Stimulated activated CD8-positive, alpha-beta memory T cell treated with anti-CD3 and anti-CD28 coated beads, Interleukin-7, amount 100 ng/mL, for 1 hour (primary cell): ENCODE measurements at places on chromosomes 11 and 22.
A peak's percentile ranks its signal among the peaks of the same experiment; 100 is the strongest.

- DNase-seq: no peak
Measured at GRCh38 chr11:44886790-44887140, 63.9 kb downstream of the TP53I11 start.

DNA sequence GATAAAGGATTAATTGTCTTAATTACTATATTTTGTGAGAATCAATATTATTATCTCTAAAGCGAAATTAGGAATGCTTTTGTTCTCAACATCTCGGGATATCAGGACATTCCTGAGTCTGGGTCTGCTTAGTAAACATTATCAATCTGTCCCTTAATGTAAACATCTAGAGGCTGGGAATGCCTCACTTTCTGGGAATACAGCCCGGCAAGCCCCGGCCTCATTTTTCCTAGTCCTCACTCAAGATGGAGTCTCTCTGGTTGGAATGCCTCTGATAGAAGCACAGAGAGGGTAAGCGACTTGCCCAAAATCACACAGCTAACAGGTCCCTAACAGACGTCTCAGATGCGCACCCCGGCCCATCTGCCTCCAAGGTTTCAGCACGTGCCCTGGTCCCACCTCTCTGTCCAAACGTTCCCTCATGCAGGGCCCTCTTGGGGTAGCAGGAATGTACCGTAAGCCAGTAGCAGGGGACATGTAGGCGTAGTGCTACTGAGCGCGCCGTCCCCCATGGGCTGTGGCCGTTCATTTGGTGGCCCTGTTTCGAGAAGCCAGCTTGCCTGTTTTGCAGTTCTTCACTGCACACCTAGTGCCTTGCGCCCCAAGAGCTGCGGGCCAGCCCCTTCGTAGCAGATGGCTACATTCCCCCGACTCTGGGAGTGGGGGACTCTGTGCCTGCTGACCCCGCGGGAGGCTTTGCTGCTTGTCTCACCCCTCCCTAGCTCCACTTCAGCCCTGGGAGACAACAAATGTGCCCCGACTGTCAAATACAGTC, 62.2 kb upstream of the FADD start:
- DNase-seq: no peak

- DNase-seq: no peak
Measured at GRCh38 chr11:57223601-57224000, 13.4 kb downstream of the APLNR start.

- no peak for DNase-seq
Measured at GRCh38 chr11:112459001-112459400, 198.3 kb upstream of the PLET1 start.

DNA sequence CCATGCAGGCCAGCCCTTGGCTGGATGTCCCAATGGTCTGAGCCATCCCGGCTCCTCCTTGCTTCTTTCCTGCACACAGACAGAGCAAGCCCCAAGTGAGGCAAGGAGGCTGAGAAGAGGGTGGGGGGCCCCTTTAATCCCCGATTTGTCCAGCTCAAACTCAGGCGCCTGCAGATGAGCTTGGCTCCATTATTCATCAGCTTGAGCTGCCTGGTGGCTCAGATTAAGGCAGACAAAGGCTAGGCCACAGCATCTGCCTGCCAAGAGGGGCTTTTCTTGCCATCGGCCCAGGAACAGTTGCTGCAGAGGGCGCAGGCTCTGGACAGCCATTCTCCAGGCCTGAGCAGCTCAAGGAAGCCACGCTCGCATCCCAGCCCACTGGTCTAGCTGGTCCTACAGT, 35.4 kb downstream of the LMO1 start:
- DNase-seq: no peak

DNA sequence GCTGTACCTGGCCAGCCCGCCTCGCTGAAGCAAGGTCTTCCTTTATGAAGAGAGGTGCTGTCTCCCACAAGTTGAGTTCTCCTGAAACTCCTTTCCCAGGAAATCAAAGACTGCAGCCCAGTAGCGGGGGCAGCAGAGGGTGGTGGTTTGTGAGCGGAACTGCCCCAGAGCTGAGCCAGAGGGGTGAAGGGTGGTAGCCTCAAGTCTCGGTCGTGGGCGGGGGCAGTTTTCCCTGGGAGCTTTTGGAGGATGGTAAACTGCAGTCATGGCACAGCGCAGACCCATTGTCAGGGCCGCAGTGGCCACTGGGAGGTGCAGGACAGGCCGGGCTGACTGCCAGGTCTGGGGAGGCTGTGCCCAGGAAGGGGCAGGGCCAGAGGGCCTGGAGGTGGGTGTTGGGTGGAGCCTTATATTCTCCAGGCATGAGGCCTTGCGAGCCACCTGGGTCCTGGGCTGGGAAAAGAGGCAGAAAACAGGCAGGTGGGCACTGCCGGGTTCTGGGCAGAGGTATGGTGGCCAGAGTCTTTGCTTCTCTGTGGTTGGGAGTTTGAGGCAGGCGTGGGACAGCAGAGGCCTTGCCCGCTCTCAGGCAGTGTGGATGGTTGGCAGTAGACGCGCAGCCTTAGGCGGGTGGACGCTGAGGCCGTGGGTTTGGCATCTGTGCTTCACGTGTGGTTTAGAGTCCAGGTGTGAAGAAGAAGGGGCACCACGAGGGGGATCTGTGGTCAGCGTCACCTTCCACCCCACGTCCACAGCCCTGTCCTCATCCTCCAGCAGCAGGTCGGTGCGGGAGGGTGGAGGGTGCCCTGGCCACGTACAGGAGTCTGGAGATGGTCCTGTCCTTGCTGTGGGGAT, 1176.4 kb downstream of the BRD1 start:
- no peak for DNase-seq

- no peak for DNase-seq
Measured at GRCh38 chr11:10432493-10432892, 22.6 kb upstream of the AMPD3 start.

GRCh38 chr11:92391364-92391763, 166.7 kb downstream of the FAT3 start:
- no peak for DNase-seq

- DNase-seq: no peak
Measured at GRCh38 chr11:76293189-76293631, 86.9 kb upstream of the WNT11 start.

DNA sequence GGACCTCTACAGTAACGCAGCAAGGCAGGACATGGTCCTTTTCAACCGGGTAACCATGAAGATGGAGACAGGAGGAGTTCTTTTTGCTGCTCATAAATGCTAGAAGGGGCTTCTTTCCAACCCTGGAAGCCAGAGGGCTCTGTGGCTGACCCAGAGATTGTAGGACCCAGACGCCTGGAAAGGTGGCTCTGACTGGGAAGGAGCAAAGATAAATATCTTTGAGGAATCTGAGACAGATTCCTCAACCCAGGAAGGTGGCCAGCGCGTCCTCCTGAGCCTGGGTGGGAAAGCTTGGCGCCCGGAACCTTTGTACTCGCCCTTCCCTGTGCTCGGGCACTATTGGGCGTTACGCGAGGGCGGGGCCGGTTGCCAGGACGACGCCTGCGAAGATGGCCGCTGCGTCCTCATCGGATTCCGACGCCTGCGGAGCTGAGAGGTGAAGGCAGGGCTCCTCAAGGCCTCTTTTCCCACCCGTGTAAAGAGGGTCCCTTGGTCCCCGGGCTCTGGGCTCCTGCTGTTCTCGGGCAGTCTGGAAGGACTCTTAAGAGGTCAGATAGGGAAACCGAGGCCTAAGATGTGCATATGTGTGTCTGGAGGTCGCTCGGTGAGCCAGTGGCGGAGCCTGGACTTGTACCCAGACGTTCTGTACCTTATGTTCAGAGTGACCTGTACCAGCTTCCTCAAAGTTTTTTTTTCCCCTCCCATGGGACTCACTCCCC, at the start of gene BBS1:
Gene BBS1, plus strand, starts transcription at position 365 of the 719 bp plus-strand sequence. Its CDS starts 25 bp downstream, at position 390.
- DNase-seq: peak; percentile 70

DNA sequence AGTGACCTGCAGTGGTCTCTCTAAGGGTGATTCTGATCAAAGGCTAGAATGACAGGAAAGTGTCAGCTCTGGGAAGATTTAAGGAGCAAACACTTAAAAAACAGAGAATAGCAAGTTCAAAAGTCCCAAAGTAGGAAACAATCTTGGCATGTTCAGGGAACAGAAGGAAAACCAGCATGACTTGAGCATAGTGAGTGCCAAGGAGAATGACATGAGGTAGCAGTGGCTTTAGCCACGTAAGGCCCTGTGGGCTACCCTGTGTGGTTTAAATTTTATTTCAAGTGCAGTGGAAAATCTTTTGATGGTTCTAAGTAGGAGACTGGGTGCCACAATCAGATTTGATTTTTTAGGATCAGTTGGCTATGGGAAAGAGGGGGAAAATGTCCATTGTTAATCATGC, 149.4 kb downstream of the WNT11 start:
- DNase-seq: no peak

DNA sequence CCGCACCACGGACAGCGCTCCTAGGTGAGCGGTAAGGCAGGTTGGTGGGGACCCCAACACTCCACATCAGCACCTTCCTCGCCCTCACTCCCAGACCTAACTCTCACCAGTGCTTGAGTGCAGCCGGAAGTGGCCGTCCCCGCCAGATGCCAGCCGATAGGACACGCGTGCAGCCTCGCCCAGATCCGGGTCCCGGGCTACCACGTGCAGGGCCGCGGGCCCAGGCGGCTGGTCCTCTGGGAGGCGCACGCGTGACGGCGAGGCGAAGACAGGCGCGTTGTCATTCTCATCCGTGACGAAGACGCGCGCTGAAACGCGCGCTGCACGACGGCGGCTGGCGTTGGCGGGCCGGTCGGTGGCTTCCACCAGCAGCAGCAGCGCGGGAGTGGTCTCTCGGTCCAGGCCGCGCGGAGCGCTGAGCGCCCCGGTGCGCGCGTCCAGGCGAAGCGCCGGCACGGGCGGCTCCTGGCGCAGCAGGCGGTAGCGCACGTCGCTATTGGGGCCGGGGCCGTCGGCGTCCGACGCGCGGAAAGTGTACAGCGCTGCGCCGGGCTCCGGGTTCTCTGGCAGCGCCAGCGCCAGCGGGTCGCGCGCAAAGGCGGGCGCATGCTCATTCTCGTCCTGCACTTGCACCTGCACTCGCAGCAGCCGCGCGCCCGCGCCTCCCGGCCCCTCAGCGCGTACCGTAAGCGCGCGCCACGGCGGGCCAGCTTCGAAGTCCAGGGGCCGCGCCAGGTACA, 10.8 kb upstream of the TPP1 start:
- no peak for DNase-seq

DNA sequence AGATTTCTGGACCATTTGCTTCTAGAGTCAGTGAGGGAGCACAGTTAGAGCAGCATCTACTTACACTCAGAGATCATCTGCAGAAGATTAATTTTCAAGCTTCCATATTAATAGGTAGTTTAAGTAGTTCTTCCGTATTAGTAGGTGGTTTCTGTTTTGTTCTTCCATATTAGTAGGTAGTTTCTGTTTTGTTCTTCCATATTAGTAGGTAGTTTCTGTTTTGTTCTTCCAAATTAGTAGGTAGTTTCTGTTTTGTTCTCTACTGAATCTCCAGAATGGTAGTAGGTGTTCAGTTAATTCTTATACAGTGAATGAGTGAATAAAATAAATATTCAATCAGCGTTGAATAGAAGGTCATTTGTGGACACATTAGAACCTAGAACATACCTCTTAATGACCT, 175.7 kb downstream of the TMEM135 start:
- no peak for DNase-seq

- DNase-seq: no peak
Measured at GRCh38 chr11:45879803-45880686, 5.4 kb upstream of the MAPK8IP1 start.

DNA sequence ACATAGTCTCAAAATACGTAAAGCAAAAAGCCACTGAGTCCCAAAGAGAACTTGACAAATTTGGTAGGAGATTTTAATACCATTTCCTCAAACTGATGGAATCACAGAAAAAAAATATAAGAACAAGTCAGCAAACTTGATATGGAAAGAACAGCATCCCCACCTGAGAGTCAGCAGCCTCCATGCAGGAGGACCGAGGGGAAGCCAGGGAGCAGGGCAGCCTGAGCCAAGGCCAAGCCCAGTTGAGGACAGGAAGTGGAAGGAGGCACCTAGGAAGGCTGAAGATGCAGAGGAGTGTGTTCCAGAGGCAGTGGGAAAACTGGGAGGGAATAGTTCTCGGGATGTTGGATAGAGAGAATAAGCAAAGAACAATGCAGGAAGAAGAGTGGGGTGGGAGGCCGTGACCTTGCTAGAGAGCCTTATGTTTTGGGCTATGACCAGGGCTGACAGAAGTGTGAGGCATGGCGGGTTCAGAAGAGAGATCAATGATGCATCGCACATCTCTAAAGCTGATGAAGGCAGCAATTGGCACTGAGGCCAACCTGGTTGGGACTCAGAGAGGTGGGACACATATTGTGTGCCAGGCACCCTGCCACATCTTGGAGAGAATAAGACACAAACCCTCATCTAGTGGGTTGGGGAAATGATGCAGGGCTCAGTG, 15.4 kb downstream of the APOA4 start:
- no peak for DNase-seq

GRCh38 chr11:121452609-121453150, at the start of gene SORL1-AS1:
Gene SORL1-AS1 (minus strand): TSS chr11:121452967.
- no peak for DNase-seq

DNA sequence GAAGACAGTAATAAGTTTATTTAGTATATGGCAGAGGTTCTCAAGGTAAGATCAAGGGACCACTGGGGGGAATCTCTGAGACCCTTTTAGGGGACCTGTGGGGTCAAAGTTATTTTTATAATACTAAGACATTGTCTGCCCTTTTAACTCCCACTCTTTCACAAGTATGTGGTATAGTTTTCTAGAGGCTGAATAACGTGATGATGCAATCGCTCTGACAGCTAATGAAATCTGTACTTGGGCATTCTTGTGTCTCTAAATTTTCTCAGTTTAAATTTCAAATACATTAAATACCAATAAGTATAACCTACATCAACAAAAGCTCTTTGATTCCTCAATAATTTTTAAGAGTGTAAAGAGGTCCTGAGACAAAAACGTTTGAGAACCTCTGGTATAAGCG, 147.9 kb downstream of the ATG16L2 start:
- DNase-seq: no peak

DNA sequence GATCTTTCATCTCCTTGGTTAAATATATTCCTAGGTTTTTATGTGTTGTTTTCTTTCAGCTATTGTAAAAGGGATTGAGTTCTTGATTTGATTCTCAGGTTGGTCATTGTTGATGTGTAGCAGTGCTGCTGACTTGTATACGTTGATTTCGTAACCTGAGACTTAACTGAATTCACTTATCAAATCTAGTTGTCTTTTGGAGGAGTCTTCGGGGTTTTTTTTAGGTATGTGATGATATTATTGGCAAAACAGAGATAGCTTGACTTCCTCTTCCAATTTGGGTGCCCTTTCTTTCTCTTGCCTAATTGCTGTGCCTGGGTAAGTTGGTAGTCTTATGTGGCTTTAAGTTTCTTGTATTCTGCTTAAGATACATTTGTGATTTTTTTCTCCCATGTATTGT, 52.8 kb downstream of the CBL start:
- no peak for DNase-seq

- DNase-seq: no peak
Measured at GRCh38 chr11:75233754-75234172, 6.8 kb upstream of the TPBGL start.

GRCh38 chr11:19959210-19959609, 201.1 kb downstream of the DBX1 start:
- DNase-seq: no peak

GRCh38 chr22:50175191-50175461, 4.6 kb downstream of the PANX2 start:
- no peak for DNase-seq

GRCh38 chr22:35749808-35750207, 32.1 kb downstream of the APOL5 start:
- no peak for DNase-seq
